Smooth muscle cell of the umbilical artery (primary cell): ENCODE measurements at places on chromosomes 3 and 15. TPM values are rescaled to one million over a fixed set of nuclear protein-coding genes. Genes with fewer than 3 reads are reported as not detected.

Gene SLC25A26
- 14.6 and 19.6 TPM in 2 replicates for total RNA-seq

Gene SLC2A2
- total RNA-seq, result not detected in 2 replicates

Gene SIDT1
- total RNA-seq, result not detected in 2 replicates

Gene CCDC174
- 10.4 and 13.4 TPM in 2 replicates for total RNA-seq
